Stimulated activated CD4-positive, alpha-beta T cell treated with anti-CD3 and anti-CD28 coated beads, Interleukin-12 subunit alpha, Interleukin-12 subunit beta, amount 100 ng/mL, for 24 hours (primary cell): ENCODE measurements at places on chromosomes 12 and 14.

DNA sequence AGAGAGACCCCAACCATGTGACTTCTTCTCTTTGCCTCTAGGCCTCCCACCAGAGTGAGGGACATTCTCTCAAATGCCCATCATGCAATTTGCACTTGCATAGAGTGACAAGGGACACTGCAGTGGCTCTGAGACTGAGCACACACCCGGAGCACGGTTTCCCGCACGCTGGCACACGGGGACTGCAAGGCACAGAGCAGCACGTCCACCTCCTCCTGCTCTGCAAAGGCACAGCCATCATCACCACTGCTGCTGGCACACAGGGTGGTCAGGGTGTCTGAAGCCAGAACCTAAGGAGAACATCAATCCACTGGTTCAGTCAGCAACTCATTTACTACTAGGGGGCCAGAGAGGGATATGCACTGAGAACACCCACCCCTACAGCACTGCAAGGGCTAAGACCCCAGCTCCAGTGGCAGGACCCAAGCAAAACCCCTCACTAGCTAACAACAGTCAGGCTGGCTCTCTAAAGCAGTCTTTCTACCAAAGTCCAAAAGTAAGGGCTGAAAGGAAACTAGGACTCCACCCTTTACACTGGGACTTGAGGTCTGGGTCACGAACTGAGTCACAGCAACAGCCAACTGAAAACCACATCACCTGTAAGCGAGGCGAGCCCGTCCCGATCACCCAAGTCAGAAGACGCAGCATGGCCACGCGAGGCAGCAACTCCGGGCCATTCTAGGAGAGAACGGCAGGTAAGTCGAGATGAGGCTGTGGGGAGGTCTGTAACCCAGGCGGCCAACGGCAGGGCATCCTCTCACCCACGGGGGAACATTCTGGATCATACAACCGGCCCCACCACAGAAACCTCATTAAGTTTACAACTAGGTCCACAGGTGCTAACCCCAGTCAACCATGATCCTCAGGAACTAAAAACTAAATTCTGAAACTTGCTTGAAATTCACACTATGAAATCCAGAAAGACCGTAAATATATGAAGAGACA is 37.9 kb downstream of the GCN1 start:
- no peak for DNase-seq

GRCh38 chr12:67876305-67876915 is 112.8 kb upstream of the IFNG-AS1 start:
- DNase-seq: no peak

DNA sequence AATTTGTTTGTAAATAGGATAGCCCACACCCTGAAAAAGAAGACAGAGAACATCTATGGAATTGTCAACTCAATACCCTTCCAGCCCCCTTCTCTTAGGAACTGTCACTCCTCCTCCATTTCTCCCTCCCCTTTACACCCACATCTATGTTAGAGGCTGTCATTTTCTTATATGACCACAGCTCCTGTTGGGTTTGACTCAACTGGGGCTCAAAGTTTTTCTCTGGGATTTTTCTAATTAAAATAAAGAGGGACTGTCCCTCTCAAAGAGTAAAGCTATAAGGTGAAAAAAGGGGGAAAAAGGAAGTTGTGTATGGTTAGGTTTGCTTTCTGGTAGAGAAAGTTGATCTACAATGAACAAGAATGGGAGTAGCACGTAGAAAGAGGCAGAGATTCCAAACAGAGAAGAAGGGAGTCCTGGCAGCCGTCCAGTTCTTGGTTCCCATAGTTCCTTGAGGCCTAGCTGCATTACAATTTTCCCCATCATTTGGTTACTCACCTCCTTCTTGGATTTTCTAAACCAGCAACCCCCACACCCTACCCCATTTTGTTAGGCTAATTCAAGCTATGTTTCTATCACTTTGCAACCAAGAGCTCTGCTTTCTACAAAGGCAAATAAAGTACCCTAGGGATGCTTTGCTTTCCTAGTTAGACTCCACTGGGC is 44.3 kb upstream of the STK38L start:
- no peak for DNase-seq

GRCh38 chr12:24915501-24915900 is 33.4 kb downstream of the BCAT1 start:
- DNase-seq: no peak

- no peak for DNase-seq
Measured at GRCh38 chr14:100894416-100894815, 9.1 kb downstream of the RTL1 start.

DNA sequence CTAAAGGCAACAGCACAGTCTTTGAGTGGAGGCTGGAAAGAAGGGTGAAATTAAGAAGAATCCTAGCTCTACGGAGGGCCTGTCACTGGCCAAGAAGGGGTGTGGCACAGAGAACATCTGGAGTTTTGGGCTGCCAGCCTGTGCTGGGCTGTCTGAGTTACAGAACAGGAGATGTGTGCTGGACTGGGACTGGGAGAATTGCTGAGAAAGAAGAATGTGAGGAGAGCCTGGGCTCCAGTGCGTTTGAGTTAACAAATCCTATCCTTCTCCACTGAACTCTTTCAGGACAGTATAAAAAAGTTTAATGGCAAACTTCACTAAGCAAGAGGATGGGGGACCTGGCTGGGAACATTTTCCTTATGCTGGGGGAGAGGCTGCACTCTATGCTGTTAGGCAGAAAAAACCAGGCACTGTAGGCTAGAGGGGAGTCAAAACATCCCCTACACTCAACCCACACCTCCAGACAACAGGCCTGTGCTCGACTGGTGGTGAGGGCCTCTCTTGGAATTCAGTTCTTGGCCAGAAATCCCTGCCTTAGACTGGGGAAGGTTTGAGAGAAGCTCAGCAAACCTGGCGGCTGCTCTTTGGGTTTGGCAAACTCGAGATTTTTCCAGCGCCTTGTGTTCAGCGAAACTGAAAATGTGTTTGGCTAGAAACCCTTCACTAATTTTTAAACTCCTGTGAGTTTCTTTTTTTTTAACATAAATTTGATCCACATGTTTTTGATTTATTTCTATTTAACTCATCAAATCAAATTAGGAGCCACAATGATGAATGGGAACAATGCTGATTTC is 217.3 kb downstream of the MON2 start:
- no peak for DNase-seq

- no peak for DNase-seq
Measured at GRCh38 chr12:1056390-1056789, 65.4 kb downstream of the ERC1 start.

DNA sequence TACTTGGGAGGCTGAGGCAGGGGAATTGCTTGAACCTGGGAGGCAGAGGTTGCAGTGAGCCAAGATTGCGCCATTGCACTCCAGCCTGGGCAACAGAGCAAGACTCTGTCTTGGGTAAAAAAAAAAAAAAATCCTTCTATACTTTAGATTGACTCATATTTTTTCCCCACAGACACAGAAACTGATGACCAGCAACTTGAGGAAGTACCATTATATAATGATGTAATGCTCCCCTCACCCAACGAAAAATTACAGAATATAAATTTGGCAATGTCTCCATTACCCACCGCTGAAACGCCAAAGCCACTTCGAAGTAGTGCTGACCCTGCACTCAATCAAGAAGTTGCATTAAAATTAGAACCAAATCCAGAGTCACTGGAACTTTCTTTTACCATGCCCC is 24.3 kb upstream of the SNAPC1 start:
- DNase-seq: no peak

DNA sequence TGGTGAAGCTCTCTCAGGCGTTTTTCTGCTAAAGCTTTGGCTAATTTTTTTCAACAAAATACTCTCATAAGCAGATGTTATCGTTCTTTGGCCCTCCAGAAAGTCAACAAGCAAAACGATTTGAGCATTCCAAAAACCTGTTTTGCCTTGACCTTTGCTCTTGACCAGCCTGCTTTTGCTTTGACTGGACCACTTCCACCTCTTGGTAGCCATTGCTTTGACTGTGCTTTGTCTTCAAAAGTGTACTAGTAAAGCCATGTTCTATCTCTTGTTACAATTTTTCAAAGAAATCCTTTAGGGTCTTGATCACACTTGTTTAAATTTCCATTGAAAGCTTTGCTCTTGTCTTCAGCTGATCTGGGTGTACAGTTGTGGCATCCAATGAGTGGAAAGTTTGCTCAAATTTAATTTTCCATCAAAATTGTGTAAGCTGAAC is 10.7 kb upstream of the ARID4A start:
- DNase-seq: no peak

DNA sequence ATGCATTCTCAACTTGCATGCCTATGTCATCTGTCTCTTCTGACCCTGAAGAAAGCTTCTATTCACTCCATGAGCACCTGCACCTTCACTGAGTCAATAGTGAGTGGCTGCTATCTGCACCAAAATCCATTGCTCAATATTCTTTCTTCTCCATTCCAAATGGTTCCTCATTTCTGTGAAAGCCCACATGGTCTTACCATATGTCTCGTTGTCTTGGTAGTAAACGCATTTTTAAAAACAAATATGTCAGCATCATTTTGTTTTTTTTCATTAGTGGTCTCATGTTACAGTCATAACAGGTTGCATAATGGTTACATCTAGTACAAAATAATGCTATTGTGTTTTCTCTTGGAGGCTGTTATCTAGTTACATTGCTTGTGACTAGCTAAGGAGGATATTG is 106.9 kb upstream of the CPM start:
- no peak for DNase-seq

DNA sequence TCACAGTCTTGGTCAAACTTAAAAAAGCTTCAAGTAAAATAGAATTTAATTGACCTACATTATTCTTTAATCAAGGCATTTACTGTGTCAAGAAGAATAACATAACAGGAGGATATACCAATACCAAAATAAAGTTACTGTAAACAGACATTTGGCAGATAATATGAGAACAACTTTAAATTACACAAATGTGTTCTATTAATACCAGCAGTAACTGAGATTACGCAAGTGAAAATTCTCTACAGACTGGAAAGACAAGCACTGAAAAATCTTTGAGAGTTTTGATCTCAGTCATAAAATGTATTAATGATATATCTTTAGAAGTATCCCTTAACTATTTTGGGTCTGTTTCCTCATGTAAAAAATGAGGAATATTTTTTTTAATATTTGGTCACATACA is 169.2 kb upstream of the SOX5 start:
- no peak for DNase-seq

GRCh38 chr12:42570076-42570475 is 19.5 kb downstream of the PRICKLE1 start:
- DNase-seq: no peak

DNA sequence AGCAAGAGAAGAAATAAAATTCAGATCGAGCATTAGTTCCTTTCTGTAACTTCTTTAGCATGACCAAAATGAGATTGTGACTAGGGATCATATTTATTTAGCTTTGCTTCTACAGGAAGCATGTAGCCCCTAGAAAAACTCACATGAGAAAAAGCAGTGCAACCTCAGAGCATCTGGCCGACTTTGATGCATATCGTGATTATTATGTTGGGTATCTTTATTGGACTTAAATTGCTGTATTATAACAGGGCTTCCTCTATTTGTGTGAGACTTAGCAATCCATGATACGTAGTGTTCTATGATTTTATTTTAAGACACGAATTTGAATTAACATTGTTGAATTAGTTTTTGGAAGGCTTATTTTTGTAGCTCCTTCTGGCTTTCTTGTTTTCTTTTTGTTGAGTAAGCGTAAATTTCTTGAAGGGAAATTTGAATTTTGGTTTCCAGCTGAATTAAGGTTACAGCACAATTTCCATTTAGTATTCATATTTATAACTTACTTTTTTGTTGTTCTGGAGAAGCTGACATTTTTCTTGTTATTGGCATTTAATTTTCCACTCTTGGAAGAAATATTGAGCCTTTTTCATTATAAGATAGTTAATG is 33.9 kb downstream of the WASHC4 start:
- no peak for DNase-seq

GRCh38 chr12:99042226-99042625 is 397.1 kb downstream of the APAF1 start:
- DNase-seq: no peak

DNA sequence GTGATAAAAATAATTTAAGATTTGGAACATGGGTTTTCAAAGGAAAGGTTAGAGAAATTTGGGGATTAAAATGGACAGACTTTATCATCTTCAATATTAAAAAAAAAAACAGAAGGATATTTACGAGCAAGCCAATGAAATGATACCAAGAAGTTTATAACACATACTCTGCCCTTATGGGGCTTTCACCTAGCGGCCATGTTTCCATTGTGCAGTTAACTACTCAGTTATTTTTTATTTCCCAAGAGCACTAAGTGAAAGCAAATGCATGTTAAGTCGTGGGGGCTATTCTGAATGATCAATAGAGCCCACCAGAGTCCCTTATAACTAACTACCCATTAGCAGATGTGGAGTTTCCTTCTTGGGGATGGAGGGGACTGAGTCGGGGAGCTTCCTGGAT is 53.9 kb downstream of the ETV6 start:
- DNase-seq: no peak

- DNase-seq: no peak
Measured at GRCh38 chr12:53601296-53601847, 24.8 kb downstream of the ATF7 start.

GRCh38 chr12:6313326-6313940 is 3.0 kb downstream of the PLEKHG6 start:
- DNase-seq: no peak

GRCh38 chr14:88426271-88426670 is 40.8 kb downstream of the SPATA7 start:
- no peak for DNase-seq

- DNase-seq: no peak
Measured at GRCh38 chr12:30845676-30846075, 80.9 kb upstream of the TSPAN11 start.
